ENCODE measurements at places on chromosomes 2 and 18.

DNA sequence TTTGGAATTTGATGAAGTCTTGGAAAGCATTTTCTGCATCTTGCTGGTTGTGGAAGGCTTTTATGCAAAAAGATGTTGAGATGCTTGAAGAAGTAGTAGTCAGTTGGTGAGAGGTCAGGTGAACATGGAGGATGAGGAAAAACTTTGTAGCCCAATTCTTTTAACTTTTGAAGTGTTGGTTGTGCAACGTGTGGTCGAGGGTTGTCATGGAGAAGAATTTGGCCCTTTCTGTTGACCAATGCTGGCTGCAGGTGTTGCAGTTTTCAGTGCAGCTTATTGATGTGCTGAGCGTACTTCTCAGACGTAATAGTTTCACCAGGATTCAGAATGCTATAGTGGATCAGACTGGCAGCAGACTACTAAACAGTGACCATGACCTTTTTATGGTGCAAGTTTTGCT lies 508.4 kb upstream of the MAP2 start:
- DNase-seq = no peak

DNA sequence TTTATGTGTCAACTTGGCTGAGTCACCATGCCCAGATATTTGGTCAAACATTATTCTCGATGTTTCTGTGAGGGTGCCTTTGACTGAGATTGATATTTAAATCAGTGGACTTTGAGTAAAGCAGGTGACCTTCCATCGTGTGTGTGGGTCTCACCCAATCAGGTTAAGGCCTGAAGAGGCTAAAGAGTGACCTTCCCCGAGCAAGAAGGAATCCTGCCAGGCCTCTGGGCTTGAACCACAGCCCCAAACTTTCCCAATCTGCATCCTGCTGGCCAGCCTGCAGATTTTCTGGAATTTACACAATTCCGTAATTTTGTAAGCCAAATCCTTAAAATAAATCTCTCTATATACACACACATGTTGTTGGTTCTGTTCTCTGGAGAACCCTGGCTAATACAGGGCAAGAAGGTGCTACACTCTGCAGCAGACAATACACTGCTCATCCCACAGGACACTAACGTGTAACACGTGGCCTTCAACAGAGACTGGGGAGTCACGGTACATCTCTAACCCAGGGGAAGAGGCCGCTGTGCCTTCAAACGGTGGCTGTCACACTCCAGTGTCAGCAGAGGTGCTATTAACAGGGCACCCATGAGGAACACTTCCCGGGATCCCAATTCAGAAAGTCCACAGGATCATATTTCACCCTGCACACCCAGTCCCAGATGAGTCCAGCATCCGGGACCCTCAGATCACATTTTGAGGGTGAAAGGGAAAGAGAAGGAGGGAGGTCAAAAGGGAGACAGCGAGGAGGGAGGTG lies 113.1 kb upstream of the ID2 start:
- DNase-seq = no peak

GRCh38 chr2:101396316-101396717 lies 9.0 kb upstream of the CREG2 start:
- no peak for DNase-seq

GRCh38 chr18:36514778-36515177 lies 217.3 kb downstream of the FHOD3 start:
- DNase-seq = no peak

- DNase-seq = no peak
These were observed 49.3 kb upstream of the MCM6 start for GRCh38 chr2:135925571-135925970.

- no peak for DNase-seq
These were observed 37.8 kb upstream of the SEC11C start for GRCh38 chr18:59101830-59102414.

- DNase-seq = no peak
These were observed 175.9 kb upstream of the KLHL29 start for GRCh38 chr2:23209059-23209458.

DNA sequence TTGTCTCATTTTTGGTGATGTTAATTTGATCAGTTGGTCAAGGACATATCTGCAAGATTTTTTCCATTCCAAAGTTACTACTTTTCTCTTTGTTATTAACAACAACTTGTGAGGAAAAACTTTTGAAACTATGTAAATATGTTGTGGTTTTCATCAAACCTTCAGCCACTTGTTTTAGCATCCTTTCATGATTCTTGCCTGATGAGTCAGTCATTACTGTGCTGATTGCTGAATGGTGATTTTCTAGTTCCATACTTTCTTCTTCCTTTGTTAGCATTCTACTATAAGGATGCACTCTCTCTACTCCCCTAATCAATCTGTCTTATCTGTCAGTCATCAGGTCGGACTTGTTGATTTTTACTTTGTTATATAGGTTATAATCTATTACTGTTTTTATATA lies 10.9 kb downstream of the TMEM87B start:
- DNase-seq = no peak

- no peak for DNase-seq
These were observed 32.0 kb downstream of the EFR3B start for GRCh38 chr2:25073914-25074313.

DNA sequence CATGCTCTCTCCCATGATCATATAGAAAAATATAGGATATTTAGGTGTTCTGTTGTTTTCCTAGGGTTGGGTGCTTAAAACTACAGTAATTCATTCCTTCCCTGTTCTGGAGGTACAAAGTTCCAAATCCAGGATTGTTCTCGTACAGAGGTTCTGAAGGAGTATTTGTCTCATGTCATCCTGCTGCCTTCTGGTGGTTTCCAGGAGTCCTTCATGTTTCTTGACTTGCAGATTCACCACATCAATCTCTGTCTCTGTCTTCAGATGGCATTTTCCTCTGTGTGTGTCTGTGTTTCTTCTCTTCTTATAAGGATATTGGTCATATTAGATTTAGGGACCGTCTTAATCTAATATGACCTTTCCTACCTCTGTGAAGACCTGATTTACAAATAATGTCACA lies 397.9 kb downstream of the NYAP2 start:
- no peak for DNase-seq

DNA sequence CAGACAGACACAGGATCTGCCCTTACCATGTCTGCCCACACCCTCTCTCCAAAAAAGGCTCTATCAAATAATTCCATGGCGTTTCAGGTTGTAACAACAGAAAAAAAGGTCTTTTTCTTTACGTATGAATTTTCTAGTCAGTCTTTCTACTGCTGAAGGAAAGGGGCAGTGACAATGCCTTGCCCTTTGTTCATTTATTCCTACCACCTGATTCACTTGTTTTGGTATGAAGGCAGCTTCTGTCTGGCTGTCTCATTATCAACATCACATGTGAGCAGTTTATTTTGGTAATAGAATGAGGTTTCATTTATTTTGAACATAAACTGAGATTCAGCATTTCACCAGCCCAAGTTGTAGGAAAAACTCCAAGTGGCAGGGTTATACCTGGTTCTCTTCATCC lies 94.3 kb upstream of the KLF7 start:
- DNase-seq = no peak
